Large intestine (tissue), 12 donors: ENCODE measurements at places on chromosomes 16 and 17.

- DNase-seq = peak; percentile 72
Observed at GRCh38 chr16:46658925-46659324, 30.1 kb downstream of the VPS35 start.

DNA sequence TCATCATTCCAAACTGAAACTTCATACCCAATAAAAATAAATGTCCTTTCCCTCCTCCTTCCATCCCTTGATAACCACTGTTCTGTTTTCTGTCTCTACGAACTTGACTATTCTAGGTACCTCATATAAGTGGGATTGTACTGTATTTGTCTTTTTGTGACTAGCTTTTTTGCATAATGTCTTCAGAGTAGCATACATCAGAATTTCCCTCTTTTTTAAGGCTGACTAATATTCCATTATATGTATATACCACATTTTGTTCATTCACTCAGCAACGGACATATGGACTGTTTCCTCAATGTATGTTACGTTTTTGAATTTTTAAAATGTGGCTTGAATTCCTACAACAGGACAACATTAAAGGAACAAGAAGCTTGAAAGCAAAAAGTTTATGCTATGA lies 1.5 kb upstream of the NUFIP2 start:
- no peak for DNase-seq

DNA sequence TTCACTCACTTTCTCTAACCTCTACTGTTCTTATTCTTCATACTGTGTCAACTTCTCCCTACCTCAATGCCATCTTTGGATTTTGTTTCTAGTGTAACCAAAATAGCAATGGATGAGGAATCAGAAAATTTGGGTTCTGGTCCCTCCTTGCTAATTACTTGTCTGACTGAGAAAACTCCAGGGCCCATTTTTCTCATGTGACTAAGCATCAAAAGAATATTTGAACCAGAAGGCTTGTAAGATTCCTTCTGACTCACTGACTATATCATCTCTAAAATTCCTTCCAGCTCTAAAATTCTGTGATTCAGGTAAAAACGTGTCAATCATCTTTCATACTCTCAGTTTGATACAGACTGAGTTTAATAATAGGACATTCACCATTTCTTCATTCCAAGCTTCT lies 57.9 kb downstream of the BRIP1 start:
- DNase-seq = no peak

DNA sequence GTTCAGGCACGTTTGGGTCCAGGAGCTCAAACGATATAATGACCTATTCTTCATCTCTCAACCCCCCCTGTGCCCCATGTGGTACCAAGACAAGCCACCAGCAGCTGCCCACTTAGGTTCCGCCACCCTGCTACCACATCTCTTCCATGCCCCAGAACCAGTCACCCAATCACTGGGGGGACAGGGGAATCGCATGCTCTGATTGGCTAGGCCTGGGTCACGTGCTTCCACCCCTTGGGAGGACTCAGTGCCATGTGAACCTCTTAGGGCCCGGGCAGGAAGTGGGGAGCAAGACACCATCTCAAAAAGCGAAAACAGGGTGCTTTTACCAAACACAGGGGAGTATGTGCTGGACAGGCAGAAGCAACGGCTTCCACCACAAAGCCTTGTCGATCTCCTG lies 91.3 kb downstream of the KATNIP start:
- no peak for DNase-seq

- DNase-seq = no peak
Observed at GRCh38 chr16:49670627-49671026, 185.3 kb downstream of the ZNF423 start.

DNA sequence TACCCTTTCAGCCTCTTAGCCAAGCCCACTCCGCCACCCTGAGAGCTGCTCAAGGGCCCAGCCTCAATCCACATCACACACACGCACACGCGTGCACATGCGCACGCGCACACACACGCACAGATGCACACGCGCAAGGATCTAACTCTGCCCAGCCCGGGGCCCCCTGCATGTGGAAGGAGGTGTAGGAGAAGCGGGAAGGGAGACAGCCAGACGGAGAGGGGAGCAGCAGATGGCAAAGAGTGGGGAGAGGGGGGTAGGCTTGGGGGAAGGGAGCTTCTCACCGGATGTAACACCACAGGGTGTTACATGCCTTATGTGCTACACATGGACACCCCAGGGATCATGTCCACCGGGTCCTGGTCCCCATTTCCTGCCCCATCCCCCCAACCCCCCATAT lies 15.3 kb downstream of the DLG4 start:
- DNase-seq = no peak

GRCh38 chr17:61064087-61064951 lies 335.3 kb upstream of the TBX2 start:
- peak; percentile 36 for DNase-seq

GRCh38 chr17:74773871-74774286 lies 2.3 kb downstream of the NAT9 start:
- no peak for DNase-seq

DNA sequence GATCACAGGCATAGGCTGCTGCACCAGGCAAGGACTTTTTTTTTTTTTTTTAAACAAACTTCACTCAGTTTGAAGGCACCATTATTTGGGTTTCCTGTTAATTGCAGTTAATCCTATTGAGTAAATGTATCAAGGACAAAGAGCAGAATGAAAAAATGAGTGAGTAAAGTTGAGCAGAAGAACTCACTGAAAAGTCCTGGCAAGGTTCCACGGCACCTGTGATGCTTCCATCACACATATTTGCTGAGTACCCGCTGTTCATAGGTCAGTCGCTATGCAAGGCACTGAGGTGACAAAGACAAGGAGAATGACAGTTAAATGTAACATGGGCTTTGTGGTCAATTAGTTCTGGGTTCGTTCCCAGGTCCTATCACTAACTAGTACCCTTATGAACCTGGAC lies 670.0 kb downstream of the MAF start:
- DNase-seq = no peak

- peak; percentile 72 for DNase-seq
Observed at GRCh38 chr17:2710803-2711607, 559 bp downstream of the CLUH start.

- DNase-seq = peak; percentile 89
Observed at GRCh38 chr16:68715471-68715870, 21.6 kb upstream of the CDH1 start.

DNA sequence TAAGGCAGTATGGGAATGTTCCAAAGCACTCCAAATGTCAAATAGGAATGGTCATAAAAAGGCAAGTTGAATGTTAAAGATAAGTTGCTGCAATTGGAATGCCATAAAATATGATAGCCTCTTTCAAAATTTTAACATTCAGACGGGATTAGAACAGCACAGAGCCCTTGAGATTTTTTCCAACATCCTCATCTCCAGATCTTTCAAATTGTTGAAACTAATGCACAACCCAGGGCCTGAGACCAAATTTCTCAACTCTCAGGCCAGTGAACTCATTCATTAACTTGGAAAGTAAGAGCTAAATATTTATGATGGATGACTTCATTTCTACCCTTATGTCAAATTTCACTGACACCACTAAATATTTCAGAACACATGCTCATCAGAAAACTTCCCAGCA lies 346.5 kb upstream of the XYLT1 start:
- DNase-seq = no peak

- no peak for DNase-seq
Observed at GRCh38 chr16:89161763-89162713, 9.5 kb upstream of the CDH15 start.

GRCh38 chr16:59013930-59014329 lies 279.8 kb upstream of the GOT2 start:
- DNase-seq = no peak

DNA sequence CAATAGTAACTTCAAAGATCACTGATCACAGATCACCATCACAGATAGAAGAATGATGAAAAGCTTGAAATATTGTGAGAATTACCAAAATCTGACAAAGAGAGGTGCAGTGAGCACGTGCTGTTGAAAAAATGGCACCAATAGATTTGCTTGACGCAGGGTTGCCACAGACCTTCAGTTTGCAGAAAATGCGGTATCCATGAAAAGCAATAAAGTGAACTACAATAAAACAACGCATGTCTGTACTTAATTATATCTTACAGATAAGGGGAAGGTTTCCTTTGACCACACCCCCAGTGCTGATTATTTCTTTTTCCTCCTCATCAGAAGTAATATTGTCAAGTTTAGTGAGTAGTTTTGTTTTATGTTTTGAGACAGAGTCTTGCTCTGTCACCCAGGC lies 21.1 kb upstream of the PYDC1 start:
- DNase-seq = no peak

- DNase-seq = no peak
Observed at GRCh38 chr17:78568494-78569115, 8.6 kb downstream of the DNAH17 start.

- DNase-seq = no peak
Observed at GRCh38 chr17:76198702-76199101, 41.6 kb downstream of the RNF157 start.

DNA sequence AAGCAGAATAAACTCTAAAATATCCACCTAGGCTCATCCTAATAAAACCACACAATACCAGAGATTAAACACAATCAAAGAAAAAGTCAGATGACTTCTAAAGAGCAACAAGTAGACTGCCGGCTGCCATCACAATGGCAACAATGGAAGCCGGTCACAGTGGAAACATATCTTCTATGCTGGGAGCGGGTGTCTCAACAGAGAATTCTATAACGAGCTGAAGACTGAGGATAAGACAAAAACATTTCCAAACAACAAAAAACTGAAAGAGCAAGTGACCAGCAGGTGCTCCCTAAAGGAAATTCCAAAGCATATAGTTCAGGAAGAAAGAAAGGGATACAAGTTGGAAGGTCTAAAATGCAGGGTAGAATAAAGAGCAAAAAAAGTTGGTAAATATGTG lies 8.9 kb downstream of the NSMCE1 start:
- no peak for DNase-seq

- no peak for DNase-seq
Observed at GRCh38 chr16:51816929-51817328, 665.9 kb upstream of the SALL1 start.

GRCh38 chr16:69928856-69929400 lies 22.2 kb upstream of the CLEC18A start:
- DNase-seq = no peak

GRCh38 chr17:53191878-53192277 lies 630.8 kb upstream of the KIF2B start:
- DNase-seq = no peak

- no peak for DNase-seq
Observed at GRCh38 chr16:85136702-85137322, 24.5 kb upstream of the CIBAR2 start.

GRCh38 chr17:32634167-32634566 lies 147.4 kb downstream of the CDK5R1 start:
- no peak for DNase-seq

DNA sequence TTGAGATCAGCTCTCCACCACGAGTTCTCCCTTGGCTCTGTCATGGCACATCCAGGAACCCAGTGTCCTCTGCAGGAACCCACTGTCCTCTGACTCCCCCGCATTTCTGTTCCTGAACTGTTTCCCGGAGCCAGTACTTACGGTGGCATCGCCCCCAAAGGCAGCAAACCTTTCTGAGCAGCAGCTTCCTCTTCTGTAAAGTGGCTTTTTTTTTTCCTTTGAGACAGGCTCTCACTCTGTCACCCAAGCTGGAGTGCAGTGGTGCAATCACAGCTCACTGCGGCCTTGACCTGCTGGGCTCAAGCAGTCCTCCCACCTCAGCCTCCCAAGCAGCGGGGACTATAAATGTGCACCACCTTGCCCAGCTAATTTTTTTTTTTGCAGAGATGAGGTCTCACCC lies 32.2 kb downstream of the NAGPA start:
- no peak for DNase-seq

DNA sequence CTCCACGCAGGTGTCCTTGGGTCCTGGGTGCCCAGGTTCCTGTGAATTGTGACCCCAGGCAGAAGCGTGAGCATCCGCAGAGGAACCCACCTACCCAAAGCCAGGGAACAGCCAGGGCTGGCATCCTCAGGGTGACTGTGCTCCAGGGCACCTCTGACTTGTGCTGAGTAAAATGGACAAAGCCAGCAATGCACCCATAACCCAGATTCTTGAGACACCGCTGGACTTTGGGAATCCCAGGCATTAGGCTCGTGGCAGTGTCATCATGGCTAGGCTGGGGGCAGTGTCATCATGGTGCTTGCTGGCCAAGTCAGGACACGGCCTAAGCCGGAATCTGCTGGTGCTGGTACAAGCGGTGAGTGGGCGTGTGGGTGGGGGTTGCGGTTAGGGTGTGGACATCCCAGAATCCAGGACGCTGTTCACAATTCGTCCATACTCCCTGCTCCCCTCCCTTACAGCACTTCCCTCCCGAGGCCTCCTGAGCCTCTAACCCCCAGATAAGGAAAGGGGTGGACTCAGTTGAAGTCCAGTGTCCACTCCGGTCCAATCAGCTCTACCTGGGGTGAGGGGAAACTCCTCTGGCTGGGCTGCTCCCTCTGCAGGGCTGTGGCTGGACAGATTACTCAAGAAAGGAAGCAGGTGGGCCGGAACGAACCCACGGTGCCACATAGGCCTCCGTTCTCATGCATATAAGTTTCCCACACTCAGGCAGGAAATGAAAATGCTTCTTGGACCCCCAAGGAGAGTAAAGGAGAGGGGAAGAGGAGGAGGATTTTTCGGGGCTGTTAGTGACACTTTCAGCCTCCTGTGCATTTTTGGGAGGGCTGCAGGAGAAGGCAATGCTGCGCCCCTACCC lies 138.9 kb downstream of the SEC14L1 start:
- peak; percentile 83 for DNase-seq

- DNase-seq = no peak
Observed at GRCh38 chr16:10997485-10997884, 53.1 kb downstream of the CLEC16A start.

DNA sequence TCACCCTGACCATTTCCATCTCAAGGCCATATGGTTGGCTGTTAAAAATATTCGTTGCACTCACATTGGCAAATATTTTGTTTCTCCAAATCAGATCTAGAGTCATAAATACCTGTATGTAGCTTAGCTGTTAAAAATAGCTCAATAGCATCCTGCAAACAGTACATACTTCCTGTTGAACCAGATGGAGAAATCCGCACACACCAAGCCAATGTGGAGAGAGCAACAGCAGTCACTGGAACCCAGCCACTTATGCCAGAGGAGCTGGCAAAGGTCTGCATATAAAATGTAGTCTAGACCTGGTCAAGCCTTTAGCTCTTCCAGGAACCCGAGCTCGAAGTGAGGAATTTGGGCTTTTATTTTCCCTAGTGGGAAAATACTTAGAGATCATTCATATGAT lies 146.4 kb upstream of the KCNJ16 start:
- DNase-seq = no peak

- DNase-seq = no peak
Observed at GRCh38 chr17:44354582-44355561, 8.8 kb downstream of the FAM171A2 start.

- DNase-seq = no peak
Observed at GRCh38 chr16:53626811-53627210, 76.8 kb downstream of the RPGRIP1L start.

DNA sequence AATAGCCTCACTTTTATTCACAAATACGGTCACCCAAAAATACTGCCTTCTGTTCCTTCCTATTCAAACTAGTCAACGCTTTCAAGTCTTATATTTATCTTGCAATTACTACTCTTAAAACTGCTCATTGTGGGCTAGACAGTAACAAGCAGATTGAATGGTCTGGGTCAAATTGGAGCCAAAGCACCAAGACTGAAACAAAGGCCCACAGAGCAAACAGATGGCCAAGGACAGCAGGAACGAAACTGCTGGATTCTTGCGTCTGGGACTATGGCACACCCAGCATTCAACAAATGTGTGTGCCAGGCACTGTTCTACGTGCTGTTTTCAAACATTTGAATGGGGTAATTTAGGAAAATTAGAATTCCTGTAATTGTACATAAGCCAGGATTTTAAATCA lies 250.1 kb upstream of the PSMD7 start:
- DNase-seq = no peak

GRCh38 chr17:30588798-30589247 lies 111.6 kb downstream of the GOSR1 start:
- DNase-seq = no peak

- peak; percentile 70 for DNase-seq
Observed at GRCh38 chr17:45160447-45161287, 1.0 kb upstream of the HEXIM2 start.
